ENCODE measurements at places on chromosomes 7 and 10.

GRCh38 chr10:546971-547590, 142.4 kb downstream of the DIP2C start:
- no peak for DNase-seq

GRCh38 chr7:39816462-39817060, 133.5 kb upstream of the CDK13 start:
- no peak for DNase-seq

DNA sequence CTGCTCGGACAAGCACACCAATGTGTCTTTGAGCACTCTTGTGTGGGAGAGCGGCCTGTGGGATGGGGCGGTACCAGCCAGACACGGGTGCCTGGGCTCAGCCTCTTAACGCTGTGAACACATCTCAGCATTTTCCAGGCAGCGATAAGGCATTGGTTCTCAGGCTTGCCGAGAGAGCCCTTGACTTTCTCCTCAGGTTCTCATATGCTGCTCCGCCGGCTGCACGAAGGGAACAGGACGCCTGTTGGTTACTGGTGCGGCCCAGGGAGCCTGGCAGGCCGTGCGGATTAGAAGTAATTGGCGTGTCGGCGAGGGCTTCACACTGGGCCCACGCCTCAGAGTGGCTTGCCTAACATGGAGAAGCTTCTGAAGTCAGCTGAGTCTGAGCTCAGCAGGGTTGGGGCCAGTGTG, 456.7 kb upstream of the FOXK1 start:
- no peak for DNase-seq

DNA sequence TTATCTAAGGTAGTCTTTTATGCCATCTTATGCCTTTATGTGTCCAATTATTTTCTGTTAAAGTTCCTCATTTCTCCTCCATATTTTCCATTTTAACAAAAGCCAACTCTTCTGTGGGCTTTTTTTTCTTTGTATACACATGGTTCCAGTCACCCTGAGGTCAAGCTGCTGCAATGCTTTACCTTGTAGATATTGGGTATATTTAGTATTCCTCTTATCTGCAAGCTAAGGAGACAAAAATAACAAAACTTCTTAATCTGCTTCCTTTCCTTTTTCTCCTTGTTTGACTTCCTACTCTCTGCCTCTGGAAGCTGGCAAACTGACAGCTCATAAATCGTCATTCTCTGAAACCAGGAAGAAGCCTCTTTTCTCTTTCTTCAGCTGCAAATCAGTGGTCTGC, 885.0 kb upstream of the LRRN3 start:
- no peak for DNase-seq
